ENCODE measurements at places on chromosomes 16 and 17.
A peak's percentile ranks its signal among the peaks of the same experiment; 100 is the strongest.

- DNase-seq = no peak
Observed at GRCh38 chr17:19013226-19013625, 8.7 kb upstream of the FAM83G start.

DNA sequence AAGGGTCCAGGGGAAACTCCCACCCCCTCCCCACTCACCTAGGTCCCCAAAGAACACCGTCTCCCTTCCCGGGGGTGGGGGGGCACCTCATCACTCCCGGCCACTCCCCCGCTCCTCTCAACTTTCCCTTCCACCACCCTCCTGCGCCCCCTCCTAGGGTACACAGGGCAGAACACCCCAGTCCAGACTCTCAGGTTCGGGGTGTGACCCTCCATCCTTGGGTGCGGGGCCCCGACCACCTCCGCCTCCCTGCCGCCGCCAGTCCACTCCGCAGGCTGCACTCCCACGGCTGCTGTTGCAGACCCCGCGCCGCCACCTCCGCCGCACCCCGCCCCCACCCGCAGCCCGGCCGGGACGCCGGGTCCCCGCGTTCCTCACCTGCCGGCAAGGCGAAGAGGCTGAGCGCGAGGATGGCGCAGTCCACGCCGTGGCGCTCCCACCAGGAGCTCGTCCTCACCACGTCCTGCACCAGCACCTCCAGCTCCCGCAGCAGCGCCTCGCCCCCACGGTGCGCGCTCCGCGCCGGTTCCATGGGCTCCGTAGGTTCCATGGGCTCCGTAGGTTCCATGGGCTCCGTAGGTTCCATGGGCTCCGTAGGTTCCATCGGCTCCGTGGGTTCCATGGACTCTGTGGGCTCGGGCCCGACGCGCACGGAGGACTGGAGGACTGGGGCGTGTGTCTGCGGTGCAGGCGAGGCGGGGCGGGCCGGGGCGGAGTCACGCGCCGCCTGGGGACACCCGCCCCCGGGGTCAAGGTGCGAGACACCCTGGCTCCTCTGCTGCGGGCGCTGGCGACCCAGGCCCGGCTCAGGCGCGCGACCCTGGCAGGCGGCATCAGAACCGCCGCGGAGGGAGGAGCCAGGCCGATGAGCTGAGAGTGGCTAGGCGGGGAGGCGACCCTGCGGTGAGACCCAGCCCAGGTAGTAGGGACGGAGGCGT, at the start of gene FADS6:
FADS6 (minus strand) TSS at position 660 of the 938 bp plus-strand sequence; CDS start at position 622, 38 bp downstream.
- DNase-seq = no peak

GRCh38 chr16:88284626-88285513, 97.9 kb upstream of the ZNF469 start:
- DNase-seq = no peak

DNA sequence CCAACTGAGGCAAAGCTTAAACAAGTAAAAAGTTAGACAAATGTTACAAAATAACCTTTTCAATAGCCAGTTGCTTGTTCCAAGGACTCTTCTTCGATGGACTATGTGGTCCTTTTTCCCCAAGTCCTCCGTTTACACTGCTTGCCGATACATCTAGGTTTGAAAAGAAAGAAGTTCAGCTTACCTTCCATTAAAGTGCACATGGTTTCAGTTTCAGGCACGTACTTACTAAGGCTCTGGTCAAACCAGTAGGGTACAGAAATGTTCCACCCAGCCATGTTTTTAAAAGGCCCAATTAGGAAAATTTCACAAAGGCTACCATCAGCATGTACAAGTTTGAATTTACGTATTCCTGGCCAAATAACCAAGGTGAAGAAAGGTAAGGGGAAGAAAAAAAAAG, 2.1 kb downstream of the SRSF2 start:
- peak; percentile 66 for DNase-seq

DNA sequence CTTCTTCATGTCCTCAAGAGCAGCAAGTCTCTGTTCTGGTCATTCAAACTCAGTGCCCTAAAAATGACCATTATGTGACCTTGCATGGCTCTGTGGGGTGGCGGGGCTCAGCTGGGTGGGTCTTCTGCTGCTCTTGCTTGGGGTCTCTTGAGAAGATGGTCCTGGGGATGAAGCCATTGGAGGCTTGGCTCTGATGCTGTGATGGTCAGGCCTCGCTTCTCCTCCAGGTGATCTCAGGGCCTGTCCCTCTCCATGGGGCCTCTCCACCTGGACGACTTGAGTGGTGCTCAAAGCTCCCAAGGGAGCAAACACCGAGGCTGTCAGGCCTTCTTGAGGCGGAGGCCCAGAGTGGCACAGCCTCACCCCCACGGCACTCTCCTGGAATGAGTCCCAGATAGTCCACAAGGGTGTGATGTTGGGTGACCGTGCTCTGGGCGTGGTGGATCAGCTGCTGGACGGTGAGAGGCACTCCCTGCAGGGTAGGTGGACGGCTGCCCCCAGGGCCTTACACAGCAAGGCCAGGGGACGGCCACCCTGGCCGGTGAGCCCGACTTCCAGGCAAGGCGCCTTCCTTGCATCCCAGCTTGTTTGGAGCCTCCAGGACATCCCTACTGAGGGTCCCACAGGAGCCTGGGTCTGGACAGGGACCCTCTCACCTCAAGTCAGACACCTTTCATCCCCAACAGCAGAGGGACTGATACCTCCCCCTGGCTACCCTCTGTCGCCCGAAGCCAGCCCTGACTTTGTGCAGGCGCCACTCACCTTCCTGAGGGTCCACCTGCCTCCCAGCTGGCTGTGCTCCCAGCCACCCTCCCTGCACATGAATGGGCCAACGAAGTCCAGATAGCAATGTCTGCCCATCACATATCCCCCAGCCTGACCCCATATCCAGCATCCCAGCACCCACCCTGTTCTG, 48.7 kb downstream of the USP22 start:
- no peak for DNase-seq

- peak; percentile 64 for DNase-seq
Observed at GRCh38 chr17:80876950-80877728, 114.5 kb upstream of the CHMP6 start.

DNA sequence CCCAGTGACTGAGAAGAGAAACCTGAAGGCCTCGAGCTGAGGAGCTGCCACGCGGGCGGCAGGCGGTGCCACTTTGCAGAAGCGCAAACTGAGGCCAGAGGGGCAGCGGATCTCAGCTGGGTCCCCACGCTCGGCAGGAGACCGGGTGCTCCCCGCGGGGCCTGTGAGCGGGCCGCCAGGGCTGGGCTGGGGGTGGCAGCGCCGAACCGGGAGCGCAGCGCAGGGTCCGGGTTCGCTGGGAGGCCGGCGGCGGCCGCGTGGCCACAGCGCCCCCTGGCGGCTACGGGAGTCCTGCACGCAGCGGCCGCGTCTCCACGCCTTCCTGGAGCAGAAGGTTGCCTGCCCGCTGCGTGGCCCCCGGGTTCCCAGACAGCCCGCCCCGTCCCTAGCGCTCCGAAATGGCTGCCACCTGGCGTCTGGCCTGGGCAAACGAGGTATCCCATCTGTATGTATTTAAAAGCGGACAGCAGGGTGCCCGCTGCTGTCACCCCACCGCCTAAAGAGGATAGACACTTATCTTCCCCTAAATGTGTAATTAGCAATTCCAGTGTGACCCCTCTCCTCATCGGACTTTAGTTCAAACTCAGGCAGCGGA, 96.1 kb upstream of the CDH5 start:
- DNase-seq = peak; percentile 70

DNA sequence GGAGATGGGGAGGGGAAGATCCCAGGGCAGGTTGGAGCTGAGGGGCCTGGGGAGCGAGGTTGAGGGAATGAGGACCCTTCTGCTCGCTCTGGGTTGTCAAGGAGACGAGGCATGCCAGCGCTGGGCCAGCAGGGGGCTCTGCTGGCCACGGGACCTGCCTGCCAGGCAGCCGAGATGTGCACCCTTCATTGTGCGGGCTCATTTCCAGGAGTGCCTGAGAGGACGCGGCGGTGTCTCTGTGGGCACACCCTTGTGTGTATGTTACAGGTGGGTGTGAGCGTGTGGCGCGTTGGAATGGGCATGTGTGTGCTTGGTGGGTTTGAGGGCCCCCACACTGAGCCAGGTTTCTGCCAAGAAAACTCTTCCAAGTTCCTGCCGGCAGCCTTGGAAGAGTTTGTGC, 15.9 kb downstream of the ARHGAP23 start:
- peak; percentile 73 for DNase-seq

DNA sequence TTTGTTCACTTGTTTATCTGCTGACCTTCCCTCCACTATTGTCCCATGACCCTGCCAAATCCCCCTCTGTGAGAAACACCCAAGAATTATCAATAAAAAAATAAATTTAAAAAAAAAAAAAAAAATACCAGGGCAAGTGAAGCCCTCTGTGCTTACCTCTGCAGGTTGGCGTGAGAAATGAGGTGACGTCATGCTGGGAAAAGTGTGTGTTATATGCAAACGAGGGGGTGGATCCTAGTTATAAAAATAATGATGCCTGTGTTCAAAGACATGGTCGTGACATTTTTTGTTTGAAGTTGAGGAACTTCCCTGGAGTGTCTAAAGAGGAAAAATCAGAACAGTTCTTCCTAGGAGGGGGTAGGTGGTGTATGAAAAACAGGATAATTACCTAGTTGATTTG, 20.2 kb downstream of the TMC7 start:
- no peak for DNase-seq

DNA sequence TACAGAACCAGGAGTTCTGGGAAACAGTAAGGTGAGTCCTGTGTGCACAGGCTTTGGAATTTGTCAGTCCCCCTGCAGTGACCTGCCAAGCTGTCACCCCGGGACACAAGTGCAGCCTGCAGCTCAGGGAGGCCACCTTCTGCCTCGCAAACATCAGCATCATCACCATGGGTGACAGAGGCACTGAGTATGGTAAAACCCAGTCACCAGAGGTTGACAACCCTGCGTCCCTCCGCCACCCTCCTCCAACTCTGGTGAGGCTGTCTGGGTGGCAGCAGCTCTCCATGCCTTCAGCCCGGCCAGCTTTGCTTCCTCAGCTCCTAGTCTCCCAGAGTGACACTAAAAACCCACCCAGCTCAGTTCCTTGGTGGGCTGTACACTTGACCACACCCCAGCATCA, 221.0 kb downstream of the CPPED1 start:
- DNase-seq = no peak

DNA sequence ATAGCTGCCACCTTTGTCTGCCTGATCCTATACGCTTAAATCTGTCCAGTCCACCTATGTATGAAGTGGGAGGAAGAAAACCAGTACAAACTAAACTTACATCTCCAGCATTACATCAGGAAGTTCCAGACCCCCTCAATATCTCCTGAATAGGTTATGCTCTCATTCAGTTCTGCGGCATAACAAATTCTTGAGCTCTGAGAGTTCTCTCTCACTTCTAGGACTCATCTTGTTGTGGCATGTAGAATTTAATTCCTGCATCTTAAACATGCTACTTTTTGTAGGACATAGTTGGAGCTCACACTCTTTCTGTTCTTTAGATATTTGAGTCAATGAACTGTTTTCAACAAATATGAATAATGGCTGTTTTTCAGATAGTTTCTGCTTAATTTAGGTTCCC, 662.5 kb downstream of the CDH11 start:
- no peak for DNase-seq

DNA sequence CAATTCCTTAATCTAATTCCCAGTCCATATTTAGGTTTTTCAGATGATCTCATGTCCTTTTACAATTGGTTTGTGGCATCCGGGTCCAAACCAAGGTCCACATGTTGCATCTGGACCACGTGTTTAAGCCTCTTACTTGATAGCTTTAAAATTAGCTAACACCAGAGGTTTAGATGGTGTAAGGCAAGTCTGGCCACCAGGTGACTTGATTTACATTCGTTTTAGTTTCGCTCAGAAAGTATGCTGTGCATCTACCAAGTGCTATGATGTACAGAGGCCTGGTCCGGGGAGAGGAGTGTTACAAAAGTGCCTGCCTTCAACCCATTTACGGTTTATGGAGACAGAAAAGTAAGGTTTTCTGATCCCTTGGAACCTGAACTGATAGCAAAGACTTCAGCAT, 878 bp upstream of the DNAJA2 start:
- peak; percentile 60 for DNase-seq

GRCh38 chr16:8923199-8923598, 40.5 kb downstream of the USP7 start:
- no peak for DNase-seq

GRCh38 chr17:74019271-74019670, 184.2 kb upstream of the RPL38 start:
- no peak for DNase-seq

GRCh38 chr17:41395611-41396010, 1.8 kb downstream of the KRT31 start:
- DNase-seq = no peak

GRCh38 chr17:2398655-2399571, 1.9 kb downstream of the MNT start:
- peak; percentile 79 for DNase-seq

GRCh38 chr16:61313931-61314330, 722.3 kb downstream of the CDH8 start:
- no peak for DNase-seq

DNA sequence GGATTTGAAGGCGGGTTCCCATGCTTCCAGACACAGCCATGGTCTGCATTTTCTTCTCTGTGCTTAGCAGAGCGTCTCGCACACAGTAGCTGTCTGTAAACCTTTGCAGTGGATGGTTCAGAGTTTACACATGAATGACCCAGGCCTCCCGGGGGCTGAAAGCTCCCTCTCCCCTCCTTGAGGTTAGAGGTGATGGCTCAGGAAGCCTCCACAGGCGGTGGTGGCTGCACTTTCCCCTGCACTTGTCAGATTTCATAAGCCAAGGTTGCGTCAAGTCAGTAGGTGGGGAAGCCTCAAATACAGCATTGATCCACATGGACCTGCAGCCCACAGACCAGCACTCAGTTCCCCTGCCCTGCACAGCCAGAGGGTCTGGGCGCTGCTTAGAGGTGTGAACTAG, 211.9 kb downstream of the KATNIP start:
- no peak for DNase-seq

- DNase-seq = no peak
Observed at GRCh38 chr17:83055911-83056582, 23.4 kb upstream of the METRNL start.

DNA sequence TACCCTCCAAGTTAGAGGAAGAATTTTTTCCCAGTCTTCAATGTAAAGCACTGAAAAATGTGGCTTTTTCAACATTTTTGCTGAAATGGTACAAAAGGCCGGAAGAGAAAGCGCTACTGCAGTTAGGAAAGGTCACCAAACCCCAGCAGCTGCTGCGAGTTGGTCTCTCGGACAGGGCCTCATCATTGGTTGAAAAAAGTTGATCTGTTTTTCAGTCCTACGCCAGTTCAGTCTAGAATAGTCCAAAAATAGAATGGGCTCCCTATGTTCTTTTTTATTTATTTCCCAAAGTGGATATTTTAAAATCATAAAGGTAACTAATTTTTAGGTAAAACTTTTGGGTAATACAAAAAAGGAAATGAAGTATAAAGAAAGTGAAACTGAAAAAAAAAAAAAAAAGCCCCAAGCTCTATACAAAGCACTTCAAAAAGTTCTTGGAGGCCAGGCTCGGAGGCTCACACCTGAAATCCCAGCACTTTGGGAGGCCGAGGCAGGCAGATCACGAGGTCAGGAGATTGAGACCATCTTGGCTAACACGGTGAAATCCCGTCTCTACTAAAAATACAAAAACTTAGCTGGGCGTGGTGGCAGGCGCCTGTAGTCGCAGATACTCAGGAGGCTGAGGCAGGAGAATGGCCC, 17.4 kb downstream of the ADAP2 start:
- DNase-seq = no peak

- no peak for DNase-seq
Observed at GRCh38 chr17:163514-164098, 17.8 kb downstream of the DOC2B start.

- no peak for DNase-seq
Observed at GRCh38 chr16:79932572-79932971, 332.0 kb upstream of the MAF start.
